ENCODE measurements at places on chromosomes 4 and X.

GRCh38 chr4:25441519-25442117 lies 64.6 kb downstream of the ANAPC4 start:
- DNase-seq = no peak

DNA sequence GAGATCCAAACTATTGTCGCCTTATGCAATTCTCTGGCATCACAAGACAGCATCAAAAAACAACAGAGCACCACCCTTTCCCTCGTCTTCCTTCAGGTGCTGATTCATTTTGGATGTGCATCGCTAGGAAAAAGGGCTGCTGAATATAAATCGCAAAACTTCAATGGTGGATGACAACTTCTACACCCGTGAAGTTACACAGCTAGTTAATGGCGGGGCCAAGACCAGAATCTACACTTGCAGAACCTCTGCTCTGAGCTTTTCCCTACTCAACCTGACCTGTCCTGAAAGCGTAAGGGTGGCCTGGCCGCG lies 674 bp downstream of the GNPDA2 start:
- DNase-seq = no peak

- no peak for DNase-seq
These were observed 2.4 kb upstream of the CTAG2 start for GRCh38 chrX:154655786-154656185.

GRCh38 chr4:2646396-2647149 lies 109.6 kb downstream of the TNIP2 start:
- DNase-seq = no peak

GRCh38 chrX:132488819-132489577 lies at the start of gene MBNL3:
TSS of gene MBNL3 (minus strand) at chrX:132489038. CDS start at chrX:132439611, 49,427 bp downstream.
- DNase-seq = peak; percentile 36

DNA sequence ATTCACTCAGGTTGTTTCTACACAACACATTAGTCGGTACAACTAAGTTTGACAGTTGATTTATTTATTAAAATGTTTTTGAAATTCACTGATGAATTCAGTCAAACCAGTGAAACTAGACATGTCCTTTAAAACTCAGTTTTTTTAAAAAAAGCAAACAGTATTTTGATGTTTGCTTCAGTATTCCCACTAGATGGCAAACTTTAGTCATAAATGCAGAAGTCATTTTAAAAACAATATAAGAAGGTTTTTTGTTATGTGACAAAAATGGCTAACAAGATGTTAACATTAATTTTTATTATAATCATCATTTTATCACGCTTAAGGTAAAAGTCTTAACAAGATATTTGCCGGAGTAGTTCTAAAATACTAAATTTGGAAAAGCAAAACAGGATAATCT lies 1337.8 kb upstream of the DIAPH2 start:
- DNase-seq = no peak

All from stimulated activated CD4-positive, alpha-beta T cell treated with anti-CD3 and anti-CD28 coated beads, Interleukin-15, amount 100 ng/mL, for 1 hour (primary cell).